Mesenchymal stem cell (in vitro differentiated cells and primary cell): ENCODE measurements at places on chromosomes 3 and 15.

- H3K27me3 ChIP-seq = no peaks in the 10 kb centered on the region
- no peak overlapping the region for H3K4me3 ChIP-seq
- peaks cover 31% of the 10 kb centered on the region for H3K36me3 ChIP-seq
These were observed 6.3 kb downstream of the BHLHE40 start for GRCh38 chr3:4985330-4986174.

DNA sequence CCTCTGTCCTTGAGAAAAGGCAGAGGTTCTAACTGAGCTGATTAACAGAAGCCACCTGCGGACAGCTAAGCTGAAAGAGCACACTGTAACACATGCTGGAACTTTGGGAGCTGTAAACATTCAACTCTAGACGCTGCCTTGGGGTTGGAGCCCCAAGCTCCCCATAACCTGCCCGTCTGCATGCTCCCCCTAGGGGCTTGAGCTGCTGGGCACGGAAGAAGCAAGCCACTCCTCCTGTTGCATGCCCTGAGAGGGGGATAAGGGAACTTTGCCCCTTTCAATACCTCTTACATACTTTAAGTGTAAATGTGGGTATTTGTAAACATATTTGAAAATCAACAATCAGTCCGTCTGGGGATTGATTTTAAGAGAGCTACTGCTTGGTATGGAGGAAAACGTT, 188.4 kb downstream of the ADAMTSL3 start:
- H3K4me1 ChIP-seq = peaks cover 2% of the 10 kb centered on the region
- H3K27ac ChIP-seq = no peak overlapping the region
- no peak overlapping the region for H3K4me3 ChIP-seq
- H3K36me3 ChIP-seq = no peaks in the 10 kb centered on the region
- no peak for DNase-seq
- H3K27me3 ChIP-seq = no peaks in the 10 kb centered on the region

- no peak overlapping the region for H3K27ac ChIP-seq
- no peak overlapping the region for H3K4me3 ChIP-seq
These were observed 39.7 kb downstream of the SRGAP3 start for GRCh38 chr3:9209777-9210176.

- peaks cover 1% of the 10 kb centered on the region for H3K4me1 ChIP-seq
- no peaks in the 10 kb centered on the region for H3K27me3 ChIP-seq
- no peak overlapping the region for H3K4me3 ChIP-seq
These were observed 62.9 kb upstream of the THSD4 start for GRCh38 chr15:71052356-71052755.

DNA sequence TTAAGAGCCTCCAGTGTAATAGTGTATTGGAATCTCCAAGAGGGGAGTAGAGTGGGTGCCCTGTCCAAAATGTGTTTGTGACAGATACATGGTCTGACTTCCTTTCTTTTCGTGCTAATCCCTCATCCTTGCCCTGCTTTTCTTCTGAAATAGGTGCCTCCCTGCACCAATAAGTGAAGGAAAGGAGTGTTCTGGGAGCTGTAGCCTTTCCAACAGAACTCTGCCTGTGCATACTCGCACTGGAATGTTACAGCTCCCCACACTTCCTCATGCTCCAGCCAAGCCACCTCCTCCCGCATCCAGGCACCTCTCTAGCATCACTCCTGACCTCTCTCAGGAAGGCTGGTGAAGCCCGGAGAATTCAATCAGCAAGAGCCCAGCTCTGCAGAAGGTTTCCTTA, 478.0 kb downstream of the GABRG3 start:
- no peaks in the 10 kb centered on the region for H3K4me1 ChIP-seq
- H3K27ac ChIP-seq = no peak overlapping the region
- H3K4me3 ChIP-seq = no peak overlapping the region
- H3K27me3 ChIP-seq = no peaks in the 10 kb centered on the region

GRCh38 chr15:63338170-63338569, 43.5 kb downstream of the CA12 start:
- no peak for DNase-seq
- H3K36me3 ChIP-seq = peaks cover 92% of the 10 kb centered on the region
- H3K4me1 ChIP-seq = peaks cover 25% of the 10 kb centered on the region
- peak overlapping the region; percentile 26 for H3K27ac ChIP-seq
- H3K4me3 ChIP-seq = no peak overlapping the region
- no peaks in the 10 kb centered on the region for H3K27me3 ChIP-seq

- no peaks in the 10 kb centered on the region for H3K4me1 ChIP-seq
- no peak overlapping the region for H3K27ac ChIP-seq
- DNase-seq = no peak
- no peak overlapping the region for H3K4me3 ChIP-seq
- peaks cover 21% of the 10 kb centered on the region for H3K27me3 ChIP-seq
These were observed 19.6 kb downstream of the SRGAP3 start for GRCh38 chr3:9229879-9230278.

DNA sequence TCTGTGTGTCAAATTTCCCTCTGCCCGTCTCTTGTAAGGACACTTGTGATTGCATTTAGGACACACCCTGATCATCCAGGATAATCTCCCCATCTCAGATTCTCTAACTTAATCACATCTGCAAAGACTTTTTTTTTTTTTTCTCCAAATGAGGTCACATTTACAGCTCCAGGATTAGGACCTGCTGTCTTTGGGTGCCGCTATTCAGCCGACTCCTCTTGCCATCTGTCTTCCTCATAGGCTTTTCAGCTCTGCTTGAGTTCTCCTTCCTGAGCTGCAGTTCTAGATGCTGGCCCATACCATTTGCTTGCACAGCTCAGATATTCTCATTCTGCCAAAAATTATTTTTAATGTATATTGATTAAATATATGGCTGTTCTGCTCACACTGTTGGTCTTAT, 94.3 kb upstream of the TLE3 start:
- no peak overlapping the region for H3K27ac ChIP-seq
- no peak for DNase-seq
- no peaks in the 10 kb centered on the region for H3K36me3 ChIP-seq
- H3K4me1 ChIP-seq = peaks cover 23% of the 10 kb centered on the region
- no peak overlapping the region for H3K4me3 ChIP-seq
- H3K27me3 ChIP-seq = peaks cover 15% of the 10 kb centered on the region

GRCh38 chr15:73712107-73712506, 27.9 kb downstream of the CD276 start:
- peaks cover 81% of the 10 kb centered on the region for H3K36me3 ChIP-seq
- no peaks in the 10 kb centered on the region for H3K27me3 ChIP-seq
- no peak overlapping the region for H3K27ac ChIP-seq
- no peaks in the 10 kb centered on the region for H3K4me1 ChIP-seq
- H3K4me3 ChIP-seq = no peak overlapping the region

DNA sequence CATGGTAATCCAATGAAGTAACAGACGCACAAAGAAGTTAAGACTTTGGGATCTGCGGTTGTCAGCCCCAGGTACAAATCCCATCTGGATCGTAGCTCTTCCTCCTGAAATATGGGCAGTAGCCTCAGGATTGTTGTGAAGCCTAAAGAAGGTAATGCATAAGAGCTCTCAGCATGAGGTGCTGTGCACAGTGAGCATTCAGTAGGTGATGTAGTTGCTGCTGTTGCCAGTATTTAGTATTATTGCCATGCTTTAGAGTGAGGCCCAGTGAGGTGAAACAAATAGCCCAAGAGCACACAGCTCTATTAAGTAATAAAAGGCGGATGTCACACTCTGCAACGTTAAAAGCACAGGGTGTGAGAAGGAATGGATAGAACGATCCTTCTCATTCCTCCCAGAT, 225.7 kb downstream of the GABRG3 start:
- DNase-seq = no peak
- H3K27me3 ChIP-seq = no peaks in the 10 kb centered on the region
- H3K36me3 ChIP-seq = no peaks in the 10 kb centered on the region

DNA sequence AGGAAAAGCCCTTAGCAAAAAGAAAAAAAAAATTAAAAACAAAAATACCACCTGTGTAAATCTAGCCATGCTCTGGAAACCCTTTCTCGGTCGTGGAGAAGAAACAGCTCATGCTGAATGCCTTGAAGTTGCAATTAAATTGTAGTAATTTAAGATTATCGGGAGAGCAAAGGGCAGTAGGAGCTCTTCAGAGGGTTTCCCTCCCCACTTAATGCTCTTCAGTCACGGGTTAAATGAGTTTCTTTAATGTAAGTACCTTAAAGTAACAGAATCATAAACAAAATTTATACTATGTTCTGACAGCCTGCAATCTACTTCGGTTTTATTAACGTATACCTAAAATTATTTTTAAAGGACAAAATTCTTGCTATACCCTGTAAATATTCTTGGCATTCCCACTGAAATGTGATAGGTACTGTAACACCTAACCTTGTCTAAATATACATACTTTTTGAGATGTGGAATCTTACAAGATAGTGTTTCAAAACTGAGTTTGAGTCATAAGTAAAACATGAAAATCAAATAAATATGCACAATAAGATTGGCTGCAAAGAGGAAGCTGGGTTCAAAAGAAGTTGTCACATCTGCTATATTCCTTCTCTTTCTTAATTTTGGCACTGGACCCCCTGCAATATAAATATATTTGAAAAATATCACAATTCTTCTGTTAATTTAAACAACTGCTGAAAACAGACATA, 5.3 kb downstream of the FOXP1 start:
- H3K27ac ChIP-seq = peak overlapping the region; percentile 60
- DNase-seq = no peak
- no peak overlapping the region for H3K4me3 ChIP-seq
- H3K4me1 ChIP-seq = peaks cover 2% of the 10 kb centered on the region
- H3K36me3 ChIP-seq = no peaks in the 10 kb centered on the region

DNA sequence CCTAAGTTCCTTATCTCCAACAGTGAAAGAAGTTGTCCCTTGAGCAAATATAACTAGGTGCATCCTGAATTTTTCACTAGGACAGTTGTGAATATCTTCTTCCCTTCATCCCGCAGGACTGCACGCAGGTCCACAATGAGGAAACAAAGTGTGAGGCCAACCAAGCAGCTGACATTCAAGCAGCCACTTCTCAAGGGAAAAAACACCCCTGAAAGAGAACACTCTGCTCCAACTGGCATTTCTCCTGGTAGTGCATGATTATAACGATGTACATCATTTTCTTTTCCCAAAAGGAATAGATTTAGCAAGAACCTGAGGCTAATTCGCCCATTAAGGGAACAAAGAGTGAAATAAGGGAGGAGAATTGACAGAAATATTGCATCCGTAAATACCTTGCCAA, 74.5 kb downstream of the ANXA2 start:
- no peak for DNase-seq
- no peak overlapping the region for H3K27ac ChIP-seq
- H3K27me3 ChIP-seq = peaks cover 20% of the 10 kb centered on the region
- no peak overlapping the region for H3K4me3 ChIP-seq
- no peaks in the 10 kb centered on the region for H3K4me1 ChIP-seq

- H3K27me3 ChIP-seq = no peaks in the 10 kb centered on the region
- H3K27ac ChIP-seq = peak overlapping the region; percentile 45
- peaks cover 23% of the 10 kb centered on the region for H3K4me1 ChIP-seq
- peak; percentile 48 for DNase-seq
- no peaks in the 10 kb centered on the region for H3K36me3 ChIP-seq
These were observed 6.2 kb upstream of the NR2F2 start for GRCh38 chr15:96324192-96324895.

DNA sequence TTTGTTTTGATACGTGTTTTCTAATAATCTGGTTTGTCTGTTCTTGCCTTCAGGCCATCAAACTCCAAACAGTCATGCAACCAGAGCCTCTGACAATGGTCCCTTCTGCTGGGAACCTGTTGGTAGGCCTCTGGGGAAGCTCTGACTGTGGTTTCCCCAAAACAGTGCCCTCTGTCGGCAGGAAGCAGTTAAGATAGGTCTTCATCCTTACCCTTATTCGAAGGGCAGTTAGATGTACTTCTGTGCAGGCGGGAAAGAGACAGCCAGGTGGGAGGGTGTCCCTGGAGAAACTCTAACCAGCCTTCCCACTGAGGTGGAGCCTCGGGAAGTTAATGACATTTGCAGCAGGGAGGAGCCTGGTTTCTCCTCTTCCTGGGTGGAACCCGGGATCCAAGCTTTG, 81.6 kb upstream of the CHMP2B start:
- H3K4me3 ChIP-seq = no peak overlapping the region
- no peaks in the 10 kb centered on the region for H3K4me1 ChIP-seq
- no peak overlapping the region for H3K27ac ChIP-seq
- DNase-seq = peak; percentile 22

DNA sequence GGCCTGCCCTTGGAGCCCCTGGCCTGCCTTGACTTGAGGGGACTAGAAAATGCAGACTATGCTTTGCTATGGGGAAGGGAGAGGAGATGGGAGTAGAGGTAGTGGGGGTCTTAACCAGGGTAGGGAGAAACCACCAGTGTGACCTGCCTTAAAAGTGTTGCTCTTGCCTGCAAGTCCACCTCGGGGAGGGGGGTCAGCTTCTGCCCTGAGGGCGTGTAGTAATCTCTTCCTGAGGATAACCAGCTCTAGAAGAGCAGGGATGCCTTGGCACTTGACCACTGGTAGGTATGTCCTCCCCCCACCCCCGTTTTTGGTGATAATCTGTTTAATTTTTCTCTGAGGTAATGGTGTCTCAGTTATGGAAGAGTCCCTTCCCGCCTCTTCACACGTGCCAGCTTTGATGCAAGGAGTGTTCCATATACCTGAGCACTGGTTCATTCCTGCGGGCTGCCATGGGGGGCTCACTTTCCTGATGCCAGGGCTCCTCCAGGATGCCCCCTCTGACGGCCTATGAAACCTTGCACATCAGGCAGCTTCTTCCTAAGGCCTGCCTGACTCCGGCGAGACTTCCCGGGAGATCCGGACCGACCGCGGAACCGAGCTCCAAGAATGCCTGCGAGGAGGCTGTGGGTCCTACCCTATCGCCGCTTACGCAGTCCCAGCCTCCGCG, 780 bp upstream of the P4HTM start:
- peak overlapping the region; percentile 87 for H3K4me3 ChIP-seq
- H3K36me3 ChIP-seq = peaks cover 27% of the 10 kb centered on the region
- H3K27ac ChIP-seq = peak overlapping the region; percentile 95
- peak; percentile 95 for DNase-seq
- H3K27me3 ChIP-seq = no peaks in the 10 kb centered on the region

- H3K4me3 ChIP-seq = no peak overlapping the region
- peaks cover 36% of the 10 kb centered on the region for H3K27me3 ChIP-seq
- peak overlapping the region; percentile 66 for H3K27ac ChIP-seq
- no peak for DNase-seq
- H3K4me1 ChIP-seq = peaks cover 15% of the 10 kb centered on the region
- H3K36me3 ChIP-seq = no peaks in the 10 kb centered on the region
These were observed 20.1 kb upstream of the CGNL1 start for GRCh38 chr15:57356178-57356577.

DNA sequence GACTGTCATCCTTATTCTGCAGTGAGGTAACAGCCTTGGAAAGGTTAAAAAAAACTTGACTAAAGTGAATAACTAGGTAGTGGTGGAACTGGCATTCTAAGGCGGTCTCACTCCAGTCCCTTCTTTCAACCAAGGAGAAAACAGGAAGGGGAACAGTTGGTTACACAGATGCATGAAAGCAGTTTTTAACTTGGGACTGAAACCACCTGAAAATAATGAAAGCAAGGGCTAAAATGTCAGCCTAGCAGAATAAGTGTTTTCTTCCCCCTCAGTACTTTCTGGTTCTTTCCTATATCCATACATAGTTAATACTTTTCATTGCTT, 748 bp upstream of the AVEN start:
- peaks cover 2% of the 10 kb centered on the region for H3K4me1 ChIP-seq
- DNase-seq = no peak
- H3K4me3 ChIP-seq = no peak overlapping the region
- H3K27me3 ChIP-seq = no peaks in the 10 kb centered on the region
- no peaks in the 10 kb centered on the region for H3K36me3 ChIP-seq
- H3K27ac ChIP-seq = no peak overlapping the region
